Breast epithelium (tissue), 4 donors: ENCODE measurements at places on chromosomes 6 and 20. TPM values are rescaled to one million over a fixed set of nuclear protein-coding genes. Genes with fewer than 3 reads are reported as not detected.

GTSF1L gene
- total RNA-seq: not detected

MUC21 gene
- total RNA-seq: not detected

CST7 gene
- 0.33 TPM for total RNA-seq

MOG gene
- total RNA-seq: not detected

HSD17B8 gene
- total RNA-seq: 17.0 TPM

ELOVL4 gene
- total RNA-seq: 0.64 TPM

ZSCAN23 gene
- 5.6 TPM for total RNA-seq

CCN6 gene
- total RNA-seq: not detected

CAP2 gene
- total RNA-seq: 15.1 TPM

SLC22A7 gene
- total RNA-seq: not detected

ANKRD66 gene
- not detected for total RNA-seq

COL9A3 gene
- 10.2 TPM for total RNA-seq

SLC17A1 gene
- total RNA-seq: not detected

PPIL6 gene
- 2.6 TPM for total RNA-seq

FRK gene
- total RNA-seq: 10.5 TPM

USP49 gene
- 3.4 TPM for total RNA-seq

MCHR2 gene
- not detected for total RNA-seq

E2F3 gene
- total RNA-seq: 4.9 TPM

TLDC2 gene
- total RNA-seq: not detected

PKHD1 gene
- 0.66 TPM for total RNA-seq

DXO gene
- 22.0 TPM for total RNA-seq

FLOT1 gene
- 80.5 TPM for total RNA-seq

BACH2 gene
- 7.0 TPM for total RNA-seq

ADAM33 gene
- 37.4 TPM for total RNA-seq

TEAD3 gene
- 26.2 TPM for total RNA-seq

CYP21A2 gene
- total RNA-seq: 1.6 TPM

TMX4 gene
- total RNA-seq: 60.7 TPM

HSPA12B gene
- total RNA-seq: 7.0 TPM
